ENCODE measurements at places on chromosomes 5 and 9.

DNA sequence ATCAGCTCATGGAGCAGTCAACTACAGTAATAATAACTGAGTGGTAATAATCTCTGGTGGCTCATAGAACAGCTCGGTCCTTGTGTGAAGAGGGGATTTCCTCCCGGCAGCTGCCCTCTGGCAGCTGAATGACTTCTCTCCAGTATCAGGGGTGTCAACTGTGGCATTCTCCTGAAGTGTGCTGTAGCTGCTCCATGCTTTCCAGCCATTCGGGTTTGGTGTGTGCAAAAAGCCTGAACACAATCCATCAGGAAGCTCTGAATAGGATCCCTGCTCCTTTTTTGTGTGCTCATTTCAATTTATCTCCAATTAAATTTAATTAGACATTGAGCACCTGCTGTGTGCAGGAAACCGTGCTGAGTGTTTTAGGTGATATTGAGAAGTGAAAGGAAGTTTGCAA, 59.8 kb upstream of the BARX1 start:
- DNase-seq, result peak; percentile 56

DNA sequence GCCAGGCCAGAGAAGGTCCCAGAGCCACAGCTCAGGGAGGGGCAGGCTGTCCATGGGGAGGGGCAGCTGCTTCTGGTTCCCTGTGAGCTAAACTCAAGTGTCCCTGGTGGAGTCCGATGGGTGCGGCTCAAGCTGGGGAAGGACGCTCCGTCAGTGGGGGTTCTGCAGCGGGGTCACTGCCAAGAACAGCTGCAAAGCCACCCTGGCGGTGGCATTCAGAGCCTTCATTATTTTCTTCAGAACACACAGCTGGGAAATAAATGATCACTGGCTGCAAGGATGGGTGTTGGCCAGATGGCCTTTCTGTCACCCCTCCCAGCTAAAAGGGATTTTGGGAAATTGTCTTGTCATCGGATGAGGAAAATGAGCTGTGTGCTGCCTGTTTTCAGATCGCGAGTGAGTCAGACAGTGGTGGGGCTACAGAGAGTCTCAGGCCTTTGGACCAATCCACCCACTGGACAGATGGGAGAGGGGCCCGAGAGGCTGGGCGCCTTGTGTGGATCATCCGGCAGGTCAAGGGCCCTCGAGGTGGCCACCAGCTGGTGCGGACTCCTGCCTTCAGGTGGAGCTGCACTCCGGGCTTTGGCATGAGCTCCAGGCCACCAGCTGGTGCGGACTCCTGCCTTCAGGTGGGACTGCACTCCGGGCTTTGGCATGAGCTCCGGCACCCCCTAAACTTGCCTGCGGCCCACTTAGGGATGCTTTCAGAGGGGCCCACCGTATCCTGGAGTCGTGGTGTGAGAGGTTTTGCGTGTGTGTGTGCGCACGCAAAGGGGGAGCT, 17.9 kb upstream of the GFPT2 start:
- DNase-seq, result no peak

DNA sequence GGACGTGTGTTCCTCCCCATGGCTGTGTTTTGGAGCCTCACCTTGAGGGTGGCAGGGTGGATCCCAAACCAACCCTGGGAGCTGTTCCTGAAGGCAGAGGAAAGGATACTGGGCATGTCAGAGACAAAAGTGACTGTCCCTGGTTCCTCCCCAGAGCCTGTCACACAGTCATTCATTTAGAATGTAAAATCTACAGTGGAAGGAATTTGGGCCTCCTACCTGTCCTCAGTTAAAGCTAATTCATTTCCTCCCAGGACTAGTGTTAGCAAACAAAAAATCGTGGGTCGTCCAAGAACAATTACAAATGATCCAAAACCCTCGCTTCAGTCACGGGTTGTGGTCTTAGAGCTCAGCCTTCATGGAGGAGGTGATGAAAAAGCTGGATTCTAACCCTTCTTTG, 83.2 kb downstream of the NDFIP1 start:
- no peak for DNase-seq

- peak; percentile 18 for DNase-seq
These were observed 27.1 kb downstream of the FRMD3 start for GRCh38 chr9:83511051-83511450.

DNA sequence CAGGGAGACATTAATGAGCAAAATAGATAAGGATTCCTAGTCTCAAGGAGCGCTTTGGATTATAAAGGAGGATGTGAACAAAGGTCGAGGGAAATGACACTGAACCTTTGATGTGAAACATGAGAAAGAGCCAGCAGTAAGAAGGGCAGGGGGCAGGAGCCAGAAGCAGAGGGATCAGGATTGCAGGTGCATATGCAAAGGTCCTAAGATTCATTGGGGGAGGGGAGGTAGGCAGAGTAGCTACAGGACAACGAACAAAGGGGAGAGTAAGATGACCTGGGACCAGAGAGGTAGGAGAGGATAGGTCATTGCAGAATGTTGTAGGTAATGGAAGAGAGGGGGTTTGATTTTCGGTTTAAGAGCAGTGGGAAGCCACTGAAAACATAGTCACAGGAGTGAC, 129.2 kb upstream of the TRPM3 start:
- DNase-seq, result no peak
